Activated CD8-positive, alpha-beta memory T cell treated with anti-CD3 and anti-CD28 coated beads for 24 hours (primary cell): ENCODE measurements at places on chromosomes 6 and 20.

- no peak for DNase-seq
Measured at GRCh38 chr20:46108435-46108841, 9.7 kb upstream of the CD40 start.

DNA sequence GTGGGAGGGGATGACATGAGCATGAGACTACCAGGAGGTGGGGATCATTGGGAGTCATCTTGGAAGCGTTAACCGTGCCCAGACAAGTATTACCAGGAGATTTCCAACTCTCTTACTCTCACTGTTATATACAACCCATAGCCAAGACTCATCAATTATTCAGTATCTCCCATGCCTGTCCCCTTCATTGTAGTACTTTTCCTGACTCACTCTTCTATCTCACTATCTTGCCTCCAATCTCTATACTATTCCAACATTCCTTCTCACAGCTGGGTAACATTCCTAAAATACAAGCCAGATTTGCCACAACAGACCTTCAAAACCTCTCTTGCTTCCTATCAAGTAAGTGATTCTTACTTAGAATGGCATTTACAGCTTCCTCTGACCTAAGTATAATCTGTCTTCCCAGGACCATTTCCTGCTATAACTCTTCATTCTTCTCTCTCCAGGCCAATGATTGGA lies 226.3 kb upstream of the SMLR1 start:
- no peak for DNase-seq

DNA sequence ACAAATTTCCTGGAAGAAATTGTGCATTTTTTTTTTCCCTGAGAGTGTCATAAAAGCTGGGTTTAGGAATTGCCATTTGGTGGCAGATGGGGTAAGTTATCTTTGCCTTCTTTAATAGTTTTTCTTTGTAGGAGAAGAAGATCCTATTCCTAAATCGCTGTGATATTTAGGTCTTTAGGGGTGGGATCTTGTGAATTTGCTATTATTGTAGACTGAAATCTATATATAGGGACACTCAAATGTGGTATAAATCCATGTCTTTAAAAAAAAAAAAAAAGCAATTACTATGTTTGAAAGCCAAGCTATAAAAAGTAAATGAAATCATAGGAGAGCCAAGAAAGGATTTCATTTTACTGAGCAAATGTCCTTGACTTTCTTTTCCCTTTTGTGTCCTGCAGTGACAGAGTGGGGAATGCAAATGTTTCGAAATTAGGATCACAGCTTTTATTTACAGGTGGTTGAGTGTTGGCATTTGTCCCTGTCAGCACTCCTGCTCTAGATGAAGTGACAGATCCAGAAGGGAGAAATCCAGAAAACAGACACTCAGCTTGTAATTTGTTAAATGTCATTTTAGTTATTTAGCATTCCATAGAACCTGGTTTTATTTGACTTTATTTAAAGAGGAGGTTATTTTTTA lies 29.4 kb downstream of the TIAM2 start:
- no peak for DNase-seq

- DNase-seq: no peak
Measured at GRCh38 chr6:144310765-144311164, 25.6 kb downstream of the UTRN start.

- DNase-seq: no peak
Measured at GRCh38 chr20:62635852-62636251, 6.5 kb upstream of the SLCO4A1 start.

DNA sequence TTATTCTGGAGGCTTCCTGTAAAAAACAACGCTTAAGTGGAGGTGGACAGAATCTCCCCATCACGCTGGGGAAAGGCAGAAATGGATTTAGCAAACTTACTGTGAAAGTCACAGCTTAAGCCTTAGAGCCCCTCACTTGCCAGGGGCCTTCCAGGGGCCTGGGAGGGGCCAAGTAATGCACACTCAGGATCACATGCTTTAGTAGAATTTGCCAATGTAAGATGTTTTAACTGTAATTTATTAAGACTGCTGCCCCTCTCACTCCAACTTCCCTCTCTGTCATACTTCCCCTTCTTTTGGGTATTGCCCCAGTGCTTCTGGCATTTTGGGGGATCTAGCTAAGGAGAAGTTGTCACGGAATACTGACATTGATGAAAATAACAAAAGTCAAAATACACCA lies 12.6 kb upstream of the ADA start:
- DNase-seq: no peak

DNA sequence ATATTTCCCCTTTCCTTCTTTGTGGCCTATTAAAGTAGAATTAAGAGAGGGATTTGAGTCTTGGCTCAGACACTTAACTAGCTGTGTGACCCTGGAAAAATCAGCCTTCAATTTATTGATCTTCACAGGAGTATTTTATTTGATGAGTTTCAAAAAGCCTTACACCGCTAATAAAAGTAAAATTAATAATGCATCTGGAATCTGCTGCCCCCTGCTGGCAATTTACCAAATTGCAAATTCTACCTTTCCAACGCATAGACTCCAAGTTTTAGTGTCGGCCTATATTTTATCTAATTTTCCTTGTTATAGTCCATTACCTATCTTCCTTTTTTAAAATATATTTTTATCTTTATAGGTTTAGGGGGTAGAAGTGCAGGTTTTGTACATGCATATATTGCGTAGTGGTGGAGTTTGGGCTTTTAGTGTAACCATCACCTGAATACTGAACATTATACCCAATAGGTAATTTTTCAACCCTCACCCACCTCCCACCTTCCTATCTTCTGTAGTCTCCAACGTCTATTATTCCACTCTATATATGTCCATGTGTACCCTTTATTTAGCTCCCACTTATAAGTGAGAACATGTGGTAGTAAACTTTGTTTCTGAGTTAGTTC lies 46.3 kb downstream of the GOPC start:
- peak; percentile 84 for DNase-seq

- no peak for DNase-seq
Measured at GRCh38 chr6:114100215-114100994, 129.5 kb upstream of the HDAC2 start.

DNA sequence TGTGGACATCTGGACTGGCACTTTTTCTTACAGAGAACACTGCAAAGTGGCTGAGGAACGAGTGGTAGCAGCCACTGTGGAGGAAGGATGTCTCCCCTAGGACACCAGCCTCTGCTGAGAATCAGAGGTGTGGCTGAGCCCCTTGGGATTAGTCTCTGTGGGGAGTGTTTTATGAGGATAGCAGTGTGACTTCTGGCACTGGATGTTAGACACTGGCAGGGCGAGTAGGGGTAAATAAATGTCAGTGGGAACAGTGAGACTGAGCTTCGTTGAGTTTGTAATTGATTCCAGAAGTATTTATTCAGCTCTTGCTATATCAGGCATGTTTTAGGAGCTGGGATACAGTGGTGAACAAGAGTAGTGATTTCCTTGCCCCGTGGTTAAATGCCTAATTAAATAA lies 124.0 kb downstream of the JARID2 start:
- DNase-seq: no peak

DNA sequence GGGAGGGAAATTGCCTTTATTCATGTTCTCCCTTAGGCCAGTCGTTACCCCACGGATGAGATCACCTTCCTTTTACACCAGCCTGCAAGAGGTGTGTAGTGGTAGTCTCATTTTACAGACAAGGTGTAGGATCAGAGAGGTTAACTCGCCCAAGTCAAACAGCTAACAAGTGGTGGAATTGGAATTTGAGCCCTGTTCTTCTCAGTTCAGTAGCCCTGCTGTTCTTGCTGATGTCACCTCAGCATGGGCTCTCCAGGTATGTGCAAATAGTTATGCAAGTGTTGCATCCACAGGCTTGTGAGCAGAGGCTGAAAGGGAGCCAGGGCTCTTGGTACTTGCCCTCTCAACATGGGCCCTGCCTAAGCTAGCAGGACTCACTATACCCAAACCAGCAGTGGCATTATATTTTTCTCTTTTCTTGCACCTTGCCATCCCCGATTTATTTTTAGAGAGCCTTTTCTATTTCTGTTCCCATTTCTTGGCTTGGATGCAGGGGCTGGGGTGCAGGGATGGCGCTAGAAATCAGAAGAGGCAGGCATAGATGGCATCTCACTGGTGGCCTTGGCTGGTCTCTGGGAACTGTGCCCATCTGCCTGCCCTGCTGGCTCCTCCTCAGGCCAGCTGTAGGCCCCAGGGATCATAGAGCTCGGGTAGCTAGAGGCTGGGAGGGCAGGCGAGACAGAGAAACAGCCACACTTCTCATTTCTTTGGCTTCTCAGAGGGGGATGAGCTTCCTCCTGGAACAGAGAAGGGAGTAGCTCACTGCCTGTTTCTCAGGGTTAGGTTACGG lies 18.2 kb downstream of the PPARD start:
- no peak for DNase-seq

DNA sequence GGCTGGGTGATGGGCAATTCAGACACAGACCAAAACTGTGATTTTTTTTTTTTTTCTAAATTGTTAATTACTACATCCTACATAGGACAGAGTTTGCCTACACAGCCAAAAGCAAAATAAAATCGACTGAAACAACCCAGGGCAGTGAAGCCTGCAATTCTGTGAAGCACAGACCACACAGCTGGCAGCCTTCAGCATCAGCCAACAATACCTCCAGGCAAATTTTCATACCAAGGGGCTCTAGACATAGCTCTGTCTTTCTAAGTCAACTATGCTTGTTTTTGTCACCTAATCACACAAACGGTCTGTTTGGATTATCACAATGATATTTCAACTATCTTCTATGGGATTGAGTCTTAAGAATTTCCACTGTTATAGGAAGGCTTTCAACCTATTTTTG lies 17.6 kb downstream of the RMND1 start:
- no peak for DNase-seq

GRCh38 chr20:46945465-46945864 lies 50.8 kb downstream of the EYA2 start:
- DNase-seq: no peak

DNA sequence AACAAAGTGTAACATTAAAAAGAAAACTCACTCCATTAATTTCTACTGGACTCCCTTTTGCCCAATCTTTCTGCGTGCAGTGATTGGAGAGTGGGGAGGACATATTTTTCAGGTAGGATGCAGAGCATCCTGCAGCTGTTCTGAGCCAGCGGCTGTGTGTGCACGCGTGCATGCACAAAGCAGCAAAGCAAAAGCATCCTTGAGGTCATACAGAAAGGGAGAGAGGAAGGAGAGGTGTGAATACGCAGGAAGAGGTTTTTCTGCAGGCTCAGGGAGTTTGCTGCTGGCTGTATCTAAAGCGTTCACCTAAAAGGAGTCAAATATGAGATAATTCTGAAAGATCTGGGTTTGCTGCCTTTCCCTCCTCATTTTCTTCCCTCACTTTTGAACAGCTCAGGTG lies 108.4 kb downstream of the HUS1B start:
- no peak for DNase-seq

- DNase-seq: no peak
Measured at GRCh38 chr6:20875369-20875963, 341.2 kb downstream of the CDKAL1 start.

GRCh38 chr20:54223751-54224150 lies 15.9 kb downstream of the PFDN4 start:
- no peak for DNase-seq

GRCh38 chr6:29656798-29657197 lies at the start of gene MOG:
Gene MOG (plus strand): TSS chr6:29657092. CDS start chr6:29657210, 118 bp downstream.
- DNase-seq: no peak

GRCh38 chr6:1820165-1820564 lies 210.4 kb downstream of the FOXC1 start:
- DNase-seq: no peak

DNA sequence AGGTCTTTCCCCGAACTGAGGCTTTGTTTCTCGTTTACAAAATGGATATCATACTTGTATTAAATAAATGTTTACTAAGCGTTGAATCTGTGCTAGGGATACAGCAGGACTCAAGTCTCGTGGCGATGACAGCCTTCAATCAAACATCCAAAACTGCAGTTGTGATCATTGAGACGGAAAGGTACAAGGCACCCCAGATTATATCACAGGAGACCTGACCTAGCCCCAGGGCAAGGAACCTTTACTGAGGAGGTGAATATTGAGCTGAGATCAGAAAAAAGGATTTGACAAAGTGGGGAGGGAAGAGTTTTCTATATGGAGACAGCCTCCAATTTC lies 476 bp downstream of the AAR2 start:
- DNase-seq: no peak

DNA sequence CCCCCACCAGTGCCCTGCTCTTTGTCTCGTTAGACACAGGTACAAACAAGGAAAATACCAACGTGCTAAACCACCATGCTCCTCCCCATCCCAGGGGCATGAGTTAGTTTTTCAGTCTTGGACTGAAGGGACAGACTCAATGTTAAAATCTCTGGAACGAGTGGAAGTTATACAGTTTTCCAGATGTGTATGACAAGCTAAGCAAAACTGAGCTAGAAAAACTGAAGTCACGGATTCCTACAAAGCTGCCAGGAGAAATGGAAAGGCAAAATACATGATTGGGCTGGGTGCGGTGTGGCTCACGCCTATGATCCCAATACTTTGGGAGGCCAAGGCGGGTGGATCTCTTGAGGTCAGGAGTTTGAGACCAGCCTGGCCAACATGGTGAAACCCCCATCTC lies 34.3 kb upstream of the QKI start:
- no peak for DNase-seq

DNA sequence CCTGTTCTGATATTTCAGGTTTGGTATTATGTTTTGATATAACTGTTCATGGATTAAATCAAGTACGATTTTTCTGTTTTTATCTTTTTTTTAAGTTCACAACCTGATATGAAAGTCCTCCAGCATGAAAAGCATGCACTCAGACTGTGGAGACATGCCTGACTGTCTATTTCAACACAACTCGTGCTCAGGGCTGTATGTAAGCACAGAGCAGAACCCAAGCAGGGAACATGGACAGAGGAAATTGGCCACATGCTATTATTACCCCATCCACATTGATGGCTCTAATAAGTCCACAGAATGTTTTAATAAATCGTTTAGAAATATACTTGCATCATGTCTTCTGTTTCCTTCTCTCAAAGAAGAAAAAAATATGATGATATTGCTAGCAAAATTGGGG lies 730.4 kb downstream of the C6orf118 start:
- DNase-seq: no peak

GRCh38 chr20:53480913-53481312 lies 112.7 kb downstream of the ZNF217 start:
- DNase-seq: no peak

- no peak for DNase-seq
Measured at GRCh38 chr20:21357844-21358243, 39.5 kb downstream of the NKX2-4 start.

DNA sequence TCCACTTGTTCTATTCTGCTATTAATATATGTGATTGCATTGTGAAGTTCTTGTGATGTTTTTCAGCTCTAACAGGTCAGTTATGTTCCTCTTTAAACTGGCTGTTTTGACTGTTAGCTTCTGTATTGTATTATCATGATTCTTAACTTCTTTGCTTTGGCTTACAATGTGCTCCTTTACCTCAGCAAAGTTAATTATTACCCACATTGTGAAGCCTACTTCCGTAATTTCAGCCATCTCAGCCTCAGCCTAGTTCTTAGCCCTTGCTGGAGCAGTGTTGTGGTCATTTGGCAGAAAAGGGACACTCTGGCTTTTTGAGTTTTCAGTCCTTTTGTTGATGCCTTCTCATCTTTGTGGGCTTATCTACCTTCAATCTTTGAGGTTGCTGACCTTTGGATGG lies 440.2 kb downstream of the TBC1D32 start:
- DNase-seq: no peak

- DNase-seq: no peak
Measured at GRCh38 chr6:143501851-143502250, 9.7 kb downstream of the FUCA2 start.
